Thoracic aorta (tissue), 2 donors: ENCODE measurements at places on chromosomes 2 and 18. TPM values are rescaled to one million over a fixed set of nuclear protein-coding genes. Genes with fewer than 3 reads are reported as not detected.

- no peak for DNase-seq
These were observed 4.2 kb upstream of the ROCK1 start for GRCh38 chr18:21115519-21116411.

GRCh38 chr2:74401891-74402290 is 19.5 kb downstream of the C2orf81 start:
- DNase-seq = no peak

DNA sequence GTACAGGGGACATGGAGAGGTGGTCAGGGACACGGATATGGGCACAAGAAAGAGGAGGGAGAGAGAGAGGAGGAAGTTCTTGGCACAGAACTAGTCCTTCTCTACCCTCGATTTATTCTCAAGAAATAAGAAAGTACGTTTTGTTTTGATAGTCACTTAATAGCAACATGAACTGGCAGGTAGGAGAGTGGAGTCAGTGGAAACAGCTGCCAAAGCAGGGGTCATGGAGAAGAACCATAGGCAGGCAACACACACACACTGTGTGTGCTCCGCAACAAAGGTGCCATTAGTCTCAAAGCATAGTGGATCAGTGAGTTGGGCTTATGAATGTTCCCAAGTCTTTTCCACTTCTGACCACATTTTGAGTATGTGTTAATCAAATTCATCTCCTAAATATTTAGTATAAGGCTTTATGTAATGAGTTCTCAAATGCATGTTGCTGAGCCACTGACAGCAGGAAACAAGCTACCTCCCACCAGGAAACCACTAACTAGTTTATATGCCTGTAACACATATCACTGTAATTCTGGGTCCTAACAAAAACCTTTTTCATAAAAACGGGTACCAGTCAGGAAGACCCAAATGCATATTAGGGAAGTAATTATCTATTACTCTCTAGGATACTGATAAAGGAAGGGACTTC is 41.1 kb downstream of the IWS1 start:
- DNase-seq = no peak

Gene CYTIP
- total RNA-seq = 4.5 TPM
